ENCODE measurements at places on chromosomes 3 and 15.

- DNase-seq, result peak; percentile 61
These were observed 9.1 kb upstream of the HPS3 start for GRCh38 chr3:149120051-149120972.

GRCh38 chr3:131561511-131561910 is 58.7 kb upstream of the MRPL3 start:
- no peak for DNase-seq

- DNase-seq, result no peak
These were observed 28.0 kb upstream of the PLA2G4E start for GRCh38 chr15:42048821-42049200.

- peak; percentile 62 for DNase-seq
These were observed 39.7 kb downstream of the GLDN start for GRCh38 chr15:51380999-51381806.

DNA sequence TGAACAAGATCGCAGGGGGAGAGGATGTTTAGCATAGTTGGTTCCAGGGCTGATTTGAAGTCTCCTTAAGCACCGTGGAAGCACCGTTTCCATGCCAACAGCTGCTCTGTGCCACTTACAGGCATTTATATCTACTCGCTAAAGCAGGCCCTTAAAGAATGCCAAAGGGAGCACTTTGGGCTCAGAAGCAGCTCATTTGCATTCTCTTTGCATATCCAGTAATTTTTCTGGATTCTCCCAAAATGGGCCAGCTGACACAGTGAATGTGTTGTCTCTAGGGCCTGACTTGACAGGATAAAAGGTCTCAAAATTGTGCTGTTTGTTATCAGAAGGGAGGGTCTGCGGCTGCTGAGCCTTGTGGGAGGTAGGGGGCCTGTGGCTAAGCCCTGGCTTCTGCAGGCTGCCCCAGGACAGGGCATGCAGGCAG is 138.6 kb downstream of the FBLN2 start:
- DNase-seq, result no peak

DNA sequence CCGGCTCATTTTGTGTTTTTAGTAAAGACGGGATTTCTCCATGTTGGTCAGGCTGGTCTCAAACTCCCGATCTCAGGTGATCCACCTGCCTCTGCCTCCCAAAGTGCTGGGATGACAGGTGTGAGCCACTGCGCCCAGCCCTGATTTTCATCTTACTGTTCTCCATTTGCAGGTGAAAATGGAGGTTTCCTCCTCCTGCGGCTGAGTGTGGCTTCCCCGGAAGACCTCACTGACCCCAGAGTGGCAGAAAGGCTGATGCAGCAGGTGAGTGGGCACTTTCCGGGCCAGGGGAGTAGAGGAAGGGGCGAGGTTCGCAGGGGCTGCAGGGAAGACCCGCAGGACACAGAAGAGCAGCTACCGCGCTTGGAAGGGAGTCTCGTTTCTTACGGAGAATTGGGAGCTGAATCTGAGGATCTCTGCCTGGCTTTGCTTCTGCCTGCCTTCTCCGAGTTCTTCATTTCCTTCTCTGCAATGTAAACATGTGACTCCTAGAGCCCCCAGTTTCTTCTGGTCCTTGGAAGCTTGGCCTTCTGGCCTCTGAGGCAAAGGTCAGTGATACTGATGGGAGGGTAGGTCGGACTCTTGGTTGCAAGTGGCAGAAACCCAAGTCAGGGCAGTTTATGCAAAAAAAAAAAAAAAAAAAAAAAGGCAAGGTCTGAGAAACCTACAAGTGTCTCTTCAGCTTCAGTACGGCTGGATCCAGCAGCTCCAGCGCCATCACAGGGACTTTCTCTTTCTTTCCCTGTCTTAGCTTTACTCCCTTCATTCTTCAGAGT is 8.9 kb downstream of the MUC20 start:
- DNase-seq, result no peak

- DNase-seq, result no peak
These were observed 28.4 kb downstream of the CCDC12 start for GRCh38 chr3:46947981-46948791.

DNA sequence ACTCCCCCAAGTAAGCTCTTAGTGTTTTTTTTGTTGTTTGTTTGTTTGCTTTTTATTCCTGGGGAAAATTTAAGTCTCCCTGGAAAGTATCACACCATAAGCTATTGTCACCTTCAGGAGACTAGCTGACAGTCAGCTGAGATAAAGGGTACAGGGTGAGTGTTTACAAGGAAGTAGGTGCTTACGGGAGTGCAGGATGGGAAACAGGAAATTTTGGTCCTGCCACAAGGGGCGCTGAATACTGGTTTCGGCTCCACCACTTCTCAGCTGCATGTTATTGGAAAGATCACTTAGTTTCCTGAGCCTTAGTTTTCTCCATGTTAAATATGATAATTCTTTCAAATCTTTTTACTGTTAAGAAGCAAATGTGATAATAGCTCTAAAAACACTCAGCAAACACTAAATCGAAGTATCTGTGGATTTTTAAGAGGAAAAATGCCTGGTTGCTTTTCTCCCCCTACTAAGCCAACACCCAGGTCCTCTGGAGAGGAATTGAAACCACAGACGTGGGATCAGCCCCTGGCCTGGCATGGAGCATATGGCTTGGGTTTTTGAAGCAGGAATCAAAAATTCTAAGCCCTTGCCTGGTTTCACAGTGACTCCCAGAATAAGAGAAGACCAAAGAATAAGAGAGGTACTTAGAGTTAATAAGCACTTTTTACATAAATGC is 90.7 kb downstream of the SCN11A start:
- DNase-seq, result peak; percentile 43

GRCh38 chr3:72287956-72288355 is 503.0 kb upstream of the PROK2 start:
- DNase-seq, result no peak

DNA sequence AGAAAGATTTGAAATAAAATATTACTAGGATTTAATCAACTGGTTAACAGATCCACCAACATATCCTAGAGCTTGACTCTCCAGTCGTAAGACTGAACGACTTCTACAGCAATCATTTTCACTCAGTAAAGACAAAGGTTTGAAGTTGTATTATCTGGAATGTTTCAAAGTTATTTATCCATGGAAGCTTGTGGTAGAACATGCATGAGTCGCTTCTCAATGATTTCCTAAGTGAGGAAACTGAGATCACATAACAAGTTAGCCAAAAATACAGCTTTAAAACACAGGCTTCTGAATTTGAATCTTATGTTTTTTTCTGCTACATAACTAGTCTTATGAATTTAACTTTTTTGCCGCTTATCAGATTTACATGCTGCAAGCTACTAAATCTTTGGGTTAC is 241.8 kb downstream of the FOXP1 start:
- DNase-seq, result no peak

Data from germinal center (tissue), 1 donor.